ENCODE measurements at places on chromosomes 13 and 19. TPM values are rescaled to one million over a fixed set of nuclear protein-coding genes. Genes with fewer than 3 reads are reported as not detected.

Gene ZIC2
- total RNA-seq, result not detected

Gene CPB2
- total RNA-seq, result not detected

Gene KLK12
- total RNA-seq, result not detected

Gene IRGC
- total RNA-seq, result not detected

Gene PRMT1
- total RNA-seq, result 388 TPM

Gene ZNF568
- total RNA-seq, result 11.5 TPM

Gene TNNI3
- total RNA-seq, result not detected

Gene GRIN2D
- total RNA-seq, result 1.5 TPM

Gene BCL2L12
- total RNA-seq, result 2.4 TPM

Gene PCDH8
- total RNA-seq, result not detected

Gene ZNF610
- 3.3 TPM for total RNA-seq

Gene PRR22
- 0.18 TPM for total RNA-seq

Gene ETV2
- total RNA-seq, result 0.30 TPM

Gene ZNF416
- total RNA-seq, result 4.9 TPM

Gene RABAC1
- 104 TPM for total RNA-seq

Gene MRPL54
- 36.8 TPM for total RNA-seq

Gene GSX1
- not detected for total RNA-seq

Gene SLC7A10
- not detected for total RNA-seq

Gene TMC4
- total RNA-seq, result under 0.01 TPM

Gene PRODH2
- not detected for total RNA-seq

Gene PEAK3
- total RNA-seq, result not detected
